CD4-positive, alpha-beta T cell treated with Interleukin-12 subunit alpha and Interleukin-12 subunit beta, for 1 hour (primary cell): ENCODE measurements at places on chromosomes 6 and 20.

DNA sequence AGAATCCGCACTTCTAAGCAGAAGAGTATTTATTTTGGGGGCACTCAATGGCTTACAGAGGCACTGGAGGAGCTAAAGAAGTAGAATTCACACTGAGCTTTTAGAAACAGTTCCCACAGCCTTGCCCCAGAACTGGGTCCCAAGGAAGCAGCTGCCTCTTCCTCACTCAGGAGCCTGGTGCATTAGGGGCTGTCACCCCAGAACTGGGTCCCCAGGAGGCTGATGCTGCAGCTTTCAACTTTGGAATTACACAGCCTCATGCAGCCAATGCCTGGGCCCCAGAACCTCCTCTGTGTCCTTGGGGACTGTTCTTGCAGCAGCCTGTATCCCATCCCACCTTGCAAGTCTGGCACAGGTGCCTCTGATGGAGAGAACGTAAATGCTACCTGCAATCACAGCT, 96.4 kb downstream of the DACT2 start:
- DNase-seq = no peak

DNA sequence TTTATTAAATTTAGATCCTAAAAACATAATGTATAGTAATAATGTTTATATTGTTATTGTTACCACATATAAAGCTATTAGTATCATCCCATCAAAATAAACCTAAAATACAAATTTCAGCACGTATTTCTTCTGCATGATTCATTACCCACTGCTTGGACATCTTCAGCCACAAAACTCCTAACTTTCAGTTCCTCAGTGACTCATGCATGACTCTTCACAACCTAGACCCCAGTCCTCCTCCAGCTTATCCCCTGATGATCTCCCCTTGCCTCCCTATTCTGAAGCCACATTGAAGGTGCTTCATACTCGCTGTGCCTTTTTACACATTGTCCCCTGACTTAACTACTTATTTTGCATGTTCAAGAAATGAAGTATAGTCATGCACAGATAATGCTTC, 11.2 kb upstream of the GPRC6A start:
- no peak for DNase-seq

DNA sequence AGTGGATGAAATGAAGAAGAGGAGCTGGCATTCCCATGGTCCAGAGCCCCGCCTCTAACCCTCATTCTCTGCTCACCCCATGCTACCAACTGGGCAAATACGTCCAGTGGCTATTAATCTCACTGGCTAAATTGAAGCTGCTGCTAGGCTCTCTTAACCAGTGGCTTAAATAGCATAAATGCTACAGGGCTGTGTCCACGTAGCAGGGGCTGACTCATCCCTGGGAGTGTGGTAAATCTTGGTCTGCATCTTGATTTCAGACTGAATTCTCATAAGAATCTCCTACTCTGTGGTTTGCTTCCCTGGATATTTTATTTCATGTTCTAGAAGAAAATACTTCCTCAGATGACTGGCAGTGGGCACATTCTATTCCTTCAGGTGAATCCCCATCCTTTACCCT, 193.1 kb upstream of the ARG1 start:
- no peak for DNase-seq

GRCh38 chr6:114989279-114989964, 646.6 kb upstream of the HS3ST5 start:
- peak; percentile 16 for DNase-seq

GRCh38 chr20:22338140-22338708, 246.1 kb downstream of the FOXA2 start:
- no peak for DNase-seq

DNA sequence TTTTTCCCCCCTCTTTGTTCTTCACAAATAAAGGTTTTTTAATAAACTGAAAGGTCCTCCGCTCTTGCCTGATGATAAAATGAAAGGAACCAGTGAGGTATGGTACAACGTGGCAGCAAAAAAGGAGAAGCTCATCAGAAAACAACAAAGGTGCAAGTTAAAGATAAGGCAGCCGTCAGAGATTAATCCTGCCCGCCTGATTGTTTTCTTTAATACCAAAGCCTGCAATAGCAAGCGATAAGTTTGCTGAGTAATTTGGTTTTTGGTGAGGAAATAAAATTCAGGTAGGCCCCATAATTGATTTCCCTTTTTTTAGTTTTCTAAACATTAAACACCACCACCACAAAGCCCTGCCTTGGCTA, 177.9 kb downstream of the MBOAT1 start:
- DNase-seq = no peak

DNA sequence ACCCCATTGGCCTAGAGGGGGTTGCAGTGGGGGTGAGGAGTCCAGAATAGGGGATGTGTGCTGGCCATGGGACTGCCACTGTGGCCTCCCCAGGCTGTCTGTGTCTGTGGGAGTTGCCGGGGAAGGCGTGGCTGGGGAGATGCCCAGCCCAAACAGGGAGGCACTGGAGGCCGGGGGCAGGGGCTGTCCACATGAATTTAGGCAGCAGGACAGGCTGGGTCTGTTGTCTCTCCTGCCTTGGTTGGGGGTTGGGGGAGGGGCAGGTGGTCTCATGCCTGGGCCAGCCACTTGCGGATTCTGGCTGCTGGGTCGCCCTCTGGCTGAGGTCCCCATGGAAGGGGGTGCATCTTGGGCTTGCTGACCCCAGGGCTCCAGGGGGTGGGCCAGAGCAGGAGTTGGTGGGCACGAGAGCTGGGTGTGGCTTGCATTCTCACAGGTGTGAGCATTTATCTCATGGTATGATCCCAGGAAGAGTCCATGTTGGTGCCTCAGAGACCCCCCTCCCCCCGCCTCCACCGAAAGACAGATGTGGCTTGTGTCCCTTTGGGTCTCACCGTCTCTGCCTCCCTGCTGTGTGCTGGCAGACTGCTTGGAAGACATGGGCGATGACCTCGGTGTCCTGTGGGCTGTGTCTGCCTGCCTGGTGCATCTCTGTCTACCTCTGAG, 4.0 kb downstream of the SOX18 start:
- DNase-seq = no peak

DNA sequence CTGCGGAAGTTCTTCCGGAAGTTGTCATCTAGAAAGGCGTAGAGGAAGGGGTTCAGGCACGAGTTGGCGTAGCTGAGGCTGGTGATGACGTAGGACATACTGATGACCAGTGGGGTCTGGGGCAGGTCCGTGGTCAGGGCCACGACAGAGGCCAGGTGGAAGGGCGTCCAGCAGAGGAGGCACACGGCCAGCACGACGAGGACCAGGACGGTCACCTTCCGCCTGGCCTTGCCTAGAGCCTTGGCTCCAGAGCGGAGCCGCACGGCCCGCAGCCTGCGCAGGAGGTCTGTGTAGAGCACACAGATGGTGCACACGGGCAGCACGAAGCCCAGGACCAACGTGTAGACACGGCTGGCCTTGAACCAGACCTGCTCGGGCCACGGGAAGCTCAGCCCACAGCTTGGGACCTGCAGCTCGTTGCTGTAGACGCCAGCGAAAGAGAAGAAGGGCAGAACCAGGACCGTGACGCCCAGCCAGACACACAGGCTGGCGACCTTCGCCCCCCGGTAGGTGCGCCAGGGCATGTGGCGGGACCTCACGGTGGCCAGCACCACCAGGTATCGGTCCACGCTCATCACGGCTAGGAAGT, 1.4 kb downstream of the NPBWR2 start:
- DNase-seq = no peak

- no peak for DNase-seq
Measured at GRCh38 chr6:131005439-131006016, 57.5 kb downstream of the EPB41L2 start.

DNA sequence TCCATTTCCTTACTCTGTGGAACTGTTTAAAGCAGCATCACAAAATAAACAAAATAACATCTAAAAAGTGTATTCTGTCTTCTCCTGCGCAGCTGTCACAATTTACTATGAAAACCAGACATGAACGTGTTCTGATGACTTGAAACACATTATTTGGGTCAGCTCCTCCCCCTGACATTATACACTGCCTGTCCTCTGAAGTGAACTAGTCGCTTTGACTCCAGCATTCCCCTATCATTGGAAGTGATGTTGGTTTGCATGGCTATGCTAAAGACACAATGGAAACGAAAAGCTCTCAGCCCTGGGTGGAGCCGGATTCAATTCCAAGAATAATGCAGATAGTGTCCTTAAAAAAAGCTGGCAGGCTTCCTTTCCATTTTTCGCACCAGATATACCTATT, 125.9 kb downstream of the FYN start:
- DNase-seq = peak; percentile 55
